Glutamatergic neuron (in vitro differentiated cells): ENCODE measurements at places on chromosomes 11 and 22. TPM values are rescaled to one million over a fixed set of nuclear protein-coding genes. Genes with fewer than 3 reads are reported as not detected.

Gene CRYBB2
- not detected for total RNA-seq

Gene SCGB1A1
- not detected for total RNA-seq

Gene IGLL1
- not detected for total RNA-seq

Gene RASGRP2
- total RNA-seq, result 2.9 TPM

Gene NXPE4
- not detected for total RNA-seq

Gene LARGE2
- 3.0 TPM for total RNA-seq

Gene ROM1
- total RNA-seq, result 1.3 TPM

Gene LRRN4CL
- total RNA-seq, result 1.8 TPM

Gene TTC36
- 1.9 TPM for total RNA-seq

Gene MSANTD4
- total RNA-seq, result 46.4 TPM

Gene DEUP1
- not detected for total RNA-seq

Gene TNKS1BP1
- 198 TPM for total RNA-seq

Gene BBOX1
- not detected for total RNA-seq

Gene LBHD1
- 4.6 TPM for total RNA-seq

Gene TMEM86A
- total RNA-seq, result 5.4 TPM

Gene CYP2D6
- total RNA-seq, result 15.9 TPM

Gene CDC45
- total RNA-seq, result 3.5 TPM

Gene OR52E8
- not detected for total RNA-seq

Gene TLCD5
- total RNA-seq, result 15.8 TPM

Gene LINC01488
- not detected for total RNA-seq

Gene SLC15A3
- total RNA-seq, result 4.4 TPM

Gene C11orf97
- total RNA-seq, result not detected

Gene PATE4
- not detected for total RNA-seq

Gene BAIAP2L2
- 28.6 TPM for total RNA-seq

Gene APOBEC3C
- total RNA-seq, result 0.71 TPM

Gene RGL4
- total RNA-seq, result not detected

Gene CEP126
- 3.9 TPM for total RNA-seq

Gene PIH1D2
- total RNA-seq, result 1.4 TPM

Gene ABCC8
- 5.7 TPM for total RNA-seq
